ENCODE measurements at places on chromosomes 7 and 10.

- DNase-seq, result no peak
Measured at GRCh38 chr7:15620491-15621185, 58.8 kb upstream of the AGMO start.

DNA sequence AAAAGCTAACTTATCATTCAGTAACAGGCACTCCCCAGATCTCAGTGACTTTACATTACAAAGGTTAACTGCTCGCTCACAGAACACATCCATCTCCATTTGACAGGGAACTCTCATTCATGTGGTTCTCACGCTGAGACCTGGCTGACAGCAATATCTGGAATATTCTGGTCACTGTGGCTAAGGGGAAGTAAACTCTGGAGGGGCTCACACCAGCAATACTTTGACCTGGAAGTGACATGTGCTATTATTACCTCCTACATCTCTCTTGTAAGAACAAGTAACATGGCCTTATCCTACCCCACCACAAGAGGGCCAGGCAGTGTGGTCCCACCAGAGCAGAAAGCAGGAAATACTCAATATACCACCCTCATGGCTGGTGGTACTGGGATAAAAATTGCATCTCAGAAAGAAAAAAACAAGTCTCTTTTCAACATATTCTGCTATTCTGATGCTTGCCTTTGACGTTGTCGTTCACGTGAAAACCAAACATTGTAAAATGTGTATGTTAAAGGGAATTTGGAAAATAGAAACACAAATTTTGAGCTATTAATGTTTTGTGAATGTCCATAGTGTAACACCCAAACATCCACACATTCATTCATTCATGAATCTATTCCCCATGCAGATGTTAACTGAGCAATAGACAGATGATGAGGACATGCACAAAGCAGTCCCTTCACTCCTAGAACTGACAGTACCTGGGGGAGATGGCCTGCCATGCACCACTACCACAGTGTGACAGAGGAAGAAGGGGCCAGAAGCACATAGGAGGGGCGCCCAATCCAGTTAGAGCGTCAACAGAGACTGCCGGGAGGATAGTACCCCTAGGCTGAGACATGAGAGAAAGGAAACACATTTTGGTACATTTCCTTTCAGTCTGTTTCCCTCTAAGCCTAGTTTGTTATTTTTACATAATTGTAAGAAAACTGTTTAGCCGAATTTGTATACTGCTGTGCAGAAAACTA, 166.0 kb upstream of the SP4 start:
- DNase-seq, result peak; percentile 81

DNA sequence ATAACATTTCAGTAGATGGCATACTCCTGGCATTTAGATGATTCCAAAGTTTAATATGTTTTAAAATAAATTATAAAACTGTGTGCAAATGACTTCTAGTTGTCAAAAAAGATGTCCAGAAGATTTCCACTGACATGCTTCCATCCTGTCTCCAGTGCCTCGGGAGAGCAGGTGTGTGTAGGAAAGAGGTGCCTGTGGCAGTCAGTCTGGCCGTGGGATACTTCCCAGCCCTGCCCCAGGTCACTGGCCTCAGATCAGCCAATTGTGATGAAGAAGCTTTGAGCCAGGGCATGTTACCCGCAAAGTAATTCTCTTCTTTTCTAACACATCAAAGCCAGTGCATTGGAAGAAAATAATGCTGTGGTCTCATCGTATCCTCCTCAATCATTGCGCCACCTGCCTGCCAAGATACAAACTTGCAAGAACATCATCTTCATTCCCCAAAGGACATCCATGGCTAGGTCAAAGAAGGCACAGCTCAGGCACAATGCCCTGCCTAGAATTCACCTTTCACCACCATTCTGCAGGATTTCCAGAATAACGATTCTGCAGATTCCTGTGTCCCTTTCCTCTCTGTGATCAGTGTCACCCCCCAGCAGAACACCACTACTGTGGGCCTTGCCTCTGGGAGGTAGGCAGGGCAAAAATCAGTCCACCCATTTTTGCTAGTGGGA, 6.3 kb upstream of the KCNMA1 start:
- DNase-seq, result peak; percentile 59

DNA sequence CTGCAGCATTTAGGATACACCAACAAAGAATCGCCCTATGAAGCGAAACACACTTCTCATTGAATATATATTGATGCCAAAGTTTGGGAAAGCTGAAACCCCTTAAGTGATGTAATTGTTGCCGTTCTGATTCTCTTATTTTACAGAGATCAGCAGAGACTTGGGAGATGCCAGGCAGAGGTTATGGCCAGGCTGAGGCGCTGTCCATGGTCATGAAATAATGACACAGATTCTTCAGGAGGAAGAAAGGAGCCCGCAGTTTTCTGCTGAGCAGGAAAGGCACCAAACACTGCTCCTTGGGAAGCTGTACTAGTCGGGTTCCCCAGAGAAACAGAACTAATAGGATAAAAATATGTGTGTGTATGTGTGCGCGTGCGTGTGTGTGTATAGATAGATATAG, 566.0 kb downstream of the CALN1 start:
- peak; percentile 41 for DNase-seq

DNA sequence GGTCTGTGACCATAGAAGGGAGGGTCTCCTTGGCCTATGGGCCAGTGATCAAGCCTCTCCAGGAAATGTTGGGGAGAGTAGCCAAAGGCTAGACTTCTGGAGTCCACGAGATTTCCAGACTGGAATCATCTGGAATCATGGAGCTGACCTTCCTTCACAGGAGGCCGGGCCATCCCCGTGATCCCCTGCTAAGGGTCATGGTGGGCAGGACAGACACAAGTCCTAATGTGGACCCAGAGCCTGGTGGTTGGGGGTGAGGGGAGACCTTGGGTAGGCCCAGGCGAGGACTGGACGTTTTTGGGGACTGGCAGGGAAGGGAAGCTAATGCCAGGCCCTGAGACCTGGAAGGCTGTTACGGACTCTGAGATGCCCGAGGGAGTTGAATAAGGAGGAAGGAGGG, 9.8 kb upstream of the GRID1 start:
- DNase-seq, result no peak

GRCh38 chr10:30751678-30752331, 122.3 kb upstream of the LYZL2 start:
- DNase-seq, result peak; percentile 84
